ENCODE measurements at places on chromosomes 12 and 14. TPM values are rescaled to one million over a fixed set of nuclear protein-coding genes. Genes with fewer than 3 reads are reported as not detected.

The SLC39A5 gene
- not detected for total RNA-seq

The NKX2-1 gene
- not detected for total RNA-seq

The FGF23 gene
- total RNA-seq = not detected

The CHGA gene
- 0.67 TPM for total RNA-seq

The CACNA1C gene
- 11.1 TPM for total RNA-seq

The TMEM63C gene
- total RNA-seq = 6.6 TPM

The DYNC1H1 gene
- 662 TPM for total RNA-seq

The FBLN5 gene
- total RNA-seq = 0.26 TPM

The CACNA2D4 gene
- total RNA-seq = 0.28 TPM

The CCDC184 gene
- 13.3 TPM for total RNA-seq

Data from endothelial cell (in vitro differentiated cells).